ENCODE measurements at places on chromosomes 6 and 20.
A peak's percentile ranks its signal among the peaks of the same experiment; 100 is the strongest.

GRCh38 chr6:35736982-35737412 lies at the start of gene ARMC12:
TSS of gene ARMC12 (plus strand) at chr6:35737032. CDS start at chr6:35737109, 77 bp downstream.
- no peak for DNase-seq

DNA sequence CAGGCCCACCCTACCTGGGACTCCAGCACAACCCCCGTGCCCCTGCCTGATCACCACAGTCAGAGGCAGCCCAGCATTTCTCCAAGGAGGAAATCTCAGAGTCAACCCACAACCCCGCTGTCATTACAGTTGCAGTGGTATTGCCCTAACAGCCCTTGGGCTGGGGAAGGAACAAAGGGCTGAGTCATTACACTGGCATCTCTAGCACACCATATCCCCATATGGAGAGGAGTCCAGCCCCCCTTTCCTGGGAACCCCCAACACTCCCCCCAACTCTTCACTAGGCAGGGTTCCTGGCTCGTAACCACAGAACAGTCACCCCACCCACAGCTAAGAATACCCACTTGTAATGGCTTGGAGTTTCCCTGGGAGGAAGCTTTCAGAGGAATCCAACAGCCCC lies 149.4 kb upstream of the OGFRL1 start:
- DNase-seq, result peak; percentile 35

DNA sequence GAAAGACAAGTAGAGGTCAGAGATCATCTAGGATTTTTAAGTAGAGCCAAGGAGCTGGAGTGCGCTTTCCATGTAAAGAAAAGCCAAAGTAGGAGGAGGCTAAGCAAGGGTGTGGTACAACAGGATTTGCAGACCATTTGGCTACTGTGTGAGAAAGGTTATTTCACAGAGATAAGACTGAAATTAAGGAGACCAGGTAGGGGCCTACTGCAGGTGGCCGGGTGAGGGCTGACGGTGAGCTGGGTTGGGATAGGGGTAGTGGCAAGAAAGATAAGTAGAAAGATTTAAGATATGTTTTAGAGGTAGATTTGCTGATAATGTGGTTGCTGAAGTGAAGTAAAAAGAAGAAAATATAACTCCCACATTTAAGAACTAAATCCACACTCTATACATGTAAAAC lies 3.8 kb downstream of the BLOC1S5 start:
- no peak for DNase-seq

- DNase-seq, result no peak
Observed at GRCh38 chr6:43714311-43715055, 26.9 kb upstream of the MRPS18A start.

DNA sequence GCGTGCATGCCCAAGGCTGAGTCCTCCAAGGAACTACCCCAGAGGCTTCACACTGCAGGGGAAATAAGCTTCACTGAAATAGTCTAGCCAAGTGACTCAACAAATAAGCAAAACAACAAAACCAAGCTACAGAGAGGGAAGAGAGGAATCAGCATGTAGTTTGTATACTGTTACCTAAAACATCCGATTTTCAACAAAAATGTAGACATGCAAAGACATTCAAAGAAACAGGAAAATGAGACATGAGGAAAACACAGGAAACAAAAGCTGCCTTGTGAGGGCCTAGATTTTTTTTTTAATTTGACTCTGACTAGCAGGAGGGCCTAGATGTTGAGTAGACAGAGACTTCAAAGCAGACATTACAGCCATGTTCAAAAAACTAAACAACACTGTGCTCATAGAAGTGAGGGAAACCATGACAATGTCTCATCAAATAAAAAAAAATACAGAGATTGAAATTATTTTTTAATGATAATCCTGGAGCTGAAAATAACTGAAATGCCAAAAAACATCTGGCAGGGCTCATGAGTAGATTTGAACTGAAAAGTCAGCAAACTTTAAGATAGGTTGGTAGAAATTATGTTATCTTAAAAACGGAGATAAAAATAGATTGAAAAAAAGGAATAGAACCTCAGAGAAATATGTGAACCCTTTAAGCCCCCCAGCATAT lies 16.4 kb upstream of the KIF25 start:
- no peak for DNase-seq

- no peak for DNase-seq
Observed at GRCh38 chr6:44177691-44178423, 19.2 kb downstream of the CAPN11 start.

Measured in non-pigmented ciliary epithelial cell (primary cell).